ENCODE measurements at places on chromosomes 3 and 15. TPM values are rescaled to one million over a fixed set of nuclear protein-coding genes. Genes with fewer than 3 reads are reported as not detected.
A peak's percentile ranks its signal among the peaks of the same experiment; 100 is the strongest.

Gene EPHB3
- total RNA-seq: 44.7 TPM

Gene RARB
- total RNA-seq: 2.5 TPM

Gene SEMA6D
- 0.92 TPM for total RNA-seq

Gene SOX2
- total RNA-seq: 16.0 TPM

Gene IL12A
- total RNA-seq: 0.80 TPM

Gene TMCO5A
- not detected for total RNA-seq

Gene COLQ
- total RNA-seq: 0.40 TPM

Gene CEP152
- 4.5 TPM for total RNA-seq

- no peak for ATAC-seq
Observed at GRCh38 chr15:69679623-69680228, 227.1 kb downstream of the RPLP1 start.

DNA sequence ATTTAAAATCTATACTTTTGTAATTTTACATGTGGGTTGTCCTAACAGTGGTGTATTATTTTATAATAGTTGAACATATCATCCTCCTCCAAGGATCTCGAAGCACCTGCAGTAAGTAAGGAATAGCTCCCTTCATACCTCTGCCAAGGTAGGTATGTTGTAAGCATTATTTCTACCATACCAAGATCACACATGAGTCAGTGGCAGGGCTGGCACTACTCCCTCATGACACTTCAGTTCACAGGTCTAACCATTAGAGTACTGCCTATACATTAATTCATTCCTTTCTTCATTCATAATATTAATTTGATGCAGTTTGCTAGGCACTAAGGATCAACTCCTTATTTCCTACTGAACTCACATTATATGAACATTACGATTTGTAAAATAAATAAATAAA, 11.9 kb upstream of the LEKR1 start:
- ATAC-seq: peak; percentile 45

DNA sequence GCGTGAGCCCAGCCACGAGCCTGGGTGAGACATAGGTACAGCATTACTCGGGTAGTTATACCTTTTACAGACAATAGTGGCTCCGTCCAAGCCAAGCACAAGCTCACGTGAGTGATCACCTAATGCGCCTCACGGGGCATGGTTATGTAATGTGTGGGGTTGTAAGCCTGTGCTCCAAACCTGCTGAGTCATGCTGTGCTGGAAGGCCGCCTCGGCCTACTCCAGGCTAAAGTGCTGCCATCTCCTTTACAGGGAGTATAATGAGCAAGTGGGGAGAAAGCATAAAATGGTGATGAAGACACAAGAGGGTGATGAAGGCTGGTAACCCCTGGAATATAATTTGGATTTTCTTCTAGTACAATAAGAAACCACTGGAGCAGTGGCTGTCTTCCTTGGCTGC, 175.8 kb upstream of the STT3B start:
- peak; percentile 100 for ATAC-seq

GRCh38 chr15:48331796-48332641, 790 bp downstream of the DUT start:
- peak; percentile 81 for ATAC-seq

GRCh38 chr3:122077293-122078234, 22.4 kb downstream of the CD86 start:
- no peak for ATAC-seq

- no peak for ATAC-seq
Observed at GRCh38 chr15:57217778-57218598, 158.3 kb upstream of the CGNL1 start.

DNA sequence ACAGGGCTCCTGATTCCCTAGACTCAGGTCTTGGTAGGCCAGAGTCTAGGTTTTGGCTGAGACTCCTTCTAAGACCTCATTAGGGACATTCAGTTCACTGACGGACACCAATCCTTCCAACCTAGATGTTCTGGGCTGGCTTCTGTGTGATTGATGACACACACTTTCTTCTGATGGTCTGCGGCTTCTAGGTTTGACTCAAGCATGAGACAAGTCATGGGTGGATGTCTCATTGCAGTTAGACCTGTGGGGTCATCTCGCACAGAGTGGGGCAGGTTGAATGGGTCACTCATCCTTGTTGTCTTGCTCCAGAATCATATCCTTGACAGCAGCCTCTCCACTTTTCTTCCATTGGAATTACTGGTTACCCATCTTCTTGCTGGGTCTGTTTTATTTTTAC, 35.8 kb downstream of the ARNT2 start:
- no peak for ATAC-seq

- ATAC-seq: peak; percentile 98
Observed at GRCh38 chr15:22838292-22839042, at the start of gene NIPA2. NIPA2 (plus strand) TSS chr15:22838666; CDS start chr15:22851732, 13,066 bp downstream.

- no peak for ATAC-seq
Observed at GRCh38 chr15:20106026-20106425, 435.6 kb downstream of the GOLGA6L6 start.

GRCh38 chr15:75230551-75231371, 27.4 kb upstream of the GOLGA6C start:
- ATAC-seq: no peak

GRCh38 chr15:99706557-99707303, 26.5 kb downstream of the LYSMD4 start:
- ATAC-seq: no peak

DNA sequence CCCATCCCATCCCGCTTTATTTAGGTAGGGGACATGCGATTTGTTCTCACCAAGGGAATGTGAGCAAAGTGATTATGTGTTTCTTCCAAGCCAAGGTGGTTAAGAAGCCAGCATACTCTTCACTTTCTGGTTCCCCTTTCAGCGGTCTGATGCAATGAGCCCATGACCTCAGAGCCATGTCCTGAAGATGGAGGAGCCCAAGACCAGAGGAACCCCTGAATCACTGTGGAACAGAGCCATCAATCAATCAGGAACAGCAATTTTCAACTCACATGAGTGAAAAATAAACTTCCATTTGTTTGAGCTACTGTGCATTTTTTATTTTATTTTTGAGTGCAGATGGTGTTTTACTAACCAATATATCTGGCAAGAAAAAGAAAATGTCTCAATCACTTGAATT, 10.8 kb downstream of the THRB start:
- no peak for ATAC-seq

DNA sequence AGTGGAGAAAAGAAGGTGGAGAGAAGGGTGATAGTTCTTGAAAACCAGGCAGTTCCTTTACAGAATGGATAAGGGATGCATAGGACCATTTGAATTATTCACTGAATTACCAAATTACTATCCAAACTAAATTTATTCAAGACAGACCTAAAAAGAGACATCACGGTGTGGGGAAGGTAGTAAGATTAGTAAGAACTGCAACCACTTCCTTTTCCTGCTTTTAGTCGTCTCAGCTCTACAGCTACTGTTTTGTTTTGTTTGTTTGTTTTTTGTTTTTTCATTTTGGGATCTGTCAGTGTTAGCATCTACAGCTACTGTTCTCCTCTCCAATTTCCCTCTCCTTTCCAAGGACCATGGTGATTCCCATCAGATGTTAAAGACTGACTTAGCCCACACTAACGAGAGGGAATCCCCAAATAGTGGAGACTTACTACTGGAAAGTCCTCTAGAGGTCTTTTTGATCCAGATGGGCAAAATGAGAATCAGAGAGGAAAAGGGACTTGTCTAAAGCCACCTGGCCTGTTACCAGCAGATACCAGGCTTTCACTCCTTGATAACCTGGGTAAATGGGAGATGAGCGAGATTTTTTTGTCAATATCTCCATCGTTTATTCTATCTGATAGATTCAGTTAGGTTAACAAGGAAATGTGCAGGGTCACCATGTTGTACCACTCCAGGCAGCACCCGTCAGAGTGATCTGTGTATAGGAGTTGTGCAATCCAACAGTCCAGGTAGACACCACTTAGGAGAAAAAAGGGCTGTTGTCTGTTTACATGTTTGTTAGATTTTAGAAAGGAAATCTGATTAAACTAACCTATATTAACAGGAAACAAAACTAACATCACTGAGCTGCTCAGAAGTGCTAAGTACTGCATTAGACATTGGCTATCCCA, 6.0 kb downstream of the HCLS1 start:
- ATAC-seq: no peak

- peak; percentile 32 for ATAC-seq
Observed at GRCh38 chr15:84819291-84819768, 2.2 kb downstream of the ALPK3 start.

DNA sequence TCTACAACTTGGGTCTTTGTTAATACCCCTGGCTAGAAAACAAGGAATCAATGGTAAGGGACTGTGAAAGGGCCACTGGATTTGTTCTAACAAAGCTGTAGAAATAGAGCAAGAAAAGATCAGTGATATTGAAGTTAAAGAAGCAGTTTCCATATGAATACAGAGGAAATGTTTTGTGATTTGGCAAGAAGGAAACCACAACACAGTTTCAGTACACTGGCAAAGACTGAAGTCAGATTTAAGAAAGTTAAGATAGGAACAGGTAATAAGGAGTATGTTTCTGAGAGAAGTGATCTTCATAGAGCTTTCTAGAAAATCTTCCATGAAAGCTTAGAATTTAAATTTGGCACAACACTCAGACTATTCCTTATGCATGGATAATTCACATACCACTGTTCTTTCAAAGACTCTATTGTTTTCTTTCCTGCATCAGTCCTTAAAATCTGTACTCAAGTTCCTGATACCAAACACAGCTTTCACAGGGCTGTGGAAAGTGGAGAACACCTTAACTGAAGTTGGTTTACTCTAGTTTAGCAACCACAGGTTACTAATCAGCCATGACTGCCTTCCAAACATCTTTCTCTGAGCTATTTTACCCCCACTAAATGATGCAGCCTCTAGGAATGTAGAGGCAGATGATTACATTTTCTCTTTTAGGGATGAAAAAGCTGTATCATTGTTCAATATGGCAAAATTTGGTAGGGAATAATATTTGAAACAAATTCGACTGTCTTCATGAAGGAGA, 32.4 kb upstream of the ALCAM start:
- no peak for ATAC-seq

GRCh38 chr3:169228522-169228921, 435.0 kb downstream of the MECOM start:
- no peak for ATAC-seq

DNA sequence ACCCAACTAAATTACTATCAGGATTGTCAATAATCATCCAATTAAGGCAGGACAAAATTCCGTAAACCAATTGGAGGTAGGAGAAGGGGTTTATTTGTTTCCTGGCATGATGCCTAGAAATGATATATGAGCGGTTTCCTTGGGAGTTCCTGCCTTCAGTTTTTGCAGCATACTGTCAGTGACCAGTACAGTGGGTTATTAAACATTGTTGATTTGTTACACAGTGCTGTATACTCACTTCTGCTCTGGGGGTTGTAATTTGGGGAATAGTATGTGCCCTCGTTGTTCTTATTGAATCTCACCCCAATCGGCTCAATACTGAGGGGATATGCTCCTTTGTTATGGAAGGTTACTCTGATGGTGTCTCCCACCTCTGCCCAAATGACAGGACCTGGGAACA, 22.2 kb downstream of the CP start:
- ATAC-seq: no peak

DNA sequence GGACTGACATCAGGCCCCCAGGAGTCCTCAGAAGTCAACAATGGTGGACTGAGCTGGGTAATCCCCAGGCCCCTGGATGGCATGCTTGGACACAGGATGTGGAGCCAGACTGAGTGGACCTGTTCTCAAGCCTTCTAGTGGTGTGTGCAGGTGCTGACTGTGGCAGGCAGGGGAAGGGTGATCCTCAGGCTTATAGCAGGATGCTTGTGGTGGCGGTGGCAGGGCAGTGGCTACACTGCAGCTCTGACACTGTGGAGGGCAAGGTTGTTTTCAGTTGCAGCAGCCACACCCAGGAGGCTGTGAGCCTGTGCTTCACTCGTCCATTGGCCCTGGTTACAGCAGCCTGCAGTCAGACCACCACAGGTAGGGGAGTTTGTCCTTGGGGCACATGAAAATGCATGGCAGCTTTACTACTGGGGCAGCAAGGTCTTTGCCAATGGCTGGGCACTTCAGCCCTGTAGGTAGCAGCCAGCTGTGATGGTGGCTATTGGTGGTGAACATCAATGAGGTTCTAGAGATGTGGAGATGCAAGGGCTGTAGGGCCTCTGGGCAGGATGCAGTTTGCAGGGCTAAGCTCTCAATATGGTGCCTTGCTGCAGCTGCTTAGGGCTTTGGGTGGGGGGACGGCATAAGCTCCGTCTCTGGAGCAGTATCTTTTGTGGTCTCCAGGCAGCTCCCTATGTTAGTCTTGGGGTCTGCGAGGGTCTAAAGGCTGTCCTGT, 17.5 kb upstream of the MYO5A start:
- ATAC-seq: peak; percentile 37

- no peak for ATAC-seq
Observed at GRCh38 chr15:39320355-39320754, 260.5 kb upstream of the THBS1 start.

DNA sequence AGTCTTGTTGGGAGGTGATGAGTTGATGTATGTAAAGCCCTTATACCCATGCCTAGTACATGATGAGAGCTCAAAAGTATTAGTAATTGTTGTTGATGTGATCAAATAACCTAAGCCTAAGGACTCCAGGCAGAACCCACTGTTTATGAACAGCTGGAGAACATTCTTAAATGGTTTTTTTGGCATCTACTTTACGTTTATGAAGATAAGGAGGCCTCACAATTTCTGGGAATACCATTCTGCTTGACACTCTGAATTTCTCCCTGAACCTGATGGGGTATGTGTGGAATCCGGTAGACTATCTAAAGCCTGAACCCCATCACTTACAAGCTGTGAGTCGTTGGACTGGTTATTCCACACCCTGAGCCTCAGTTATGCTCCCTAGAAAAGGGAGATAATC, 244.6 kb upstream of the WNT5A start:
- no peak for ATAC-seq

DNA sequence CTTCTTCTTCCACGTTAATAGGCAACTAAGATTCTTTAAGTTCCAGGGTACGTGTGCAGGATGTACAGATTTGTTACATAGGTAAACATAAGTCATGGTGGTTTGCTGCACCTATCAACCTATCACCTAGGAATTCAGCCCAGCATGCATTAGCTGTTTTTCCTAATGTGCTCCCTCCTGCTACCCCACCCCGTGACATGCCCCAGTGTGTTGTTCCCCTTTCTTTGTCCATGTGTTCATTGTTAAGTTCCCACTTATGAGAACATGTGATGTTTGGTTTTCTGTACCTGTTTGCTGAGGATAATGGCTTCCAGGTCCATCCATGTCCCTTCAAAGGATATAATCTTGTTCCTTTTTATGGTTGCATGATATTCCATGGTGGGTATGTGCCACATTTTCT, 21.1 kb downstream of the GTF2A2 start:
- ATAC-seq: peak; percentile 14

DNA sequence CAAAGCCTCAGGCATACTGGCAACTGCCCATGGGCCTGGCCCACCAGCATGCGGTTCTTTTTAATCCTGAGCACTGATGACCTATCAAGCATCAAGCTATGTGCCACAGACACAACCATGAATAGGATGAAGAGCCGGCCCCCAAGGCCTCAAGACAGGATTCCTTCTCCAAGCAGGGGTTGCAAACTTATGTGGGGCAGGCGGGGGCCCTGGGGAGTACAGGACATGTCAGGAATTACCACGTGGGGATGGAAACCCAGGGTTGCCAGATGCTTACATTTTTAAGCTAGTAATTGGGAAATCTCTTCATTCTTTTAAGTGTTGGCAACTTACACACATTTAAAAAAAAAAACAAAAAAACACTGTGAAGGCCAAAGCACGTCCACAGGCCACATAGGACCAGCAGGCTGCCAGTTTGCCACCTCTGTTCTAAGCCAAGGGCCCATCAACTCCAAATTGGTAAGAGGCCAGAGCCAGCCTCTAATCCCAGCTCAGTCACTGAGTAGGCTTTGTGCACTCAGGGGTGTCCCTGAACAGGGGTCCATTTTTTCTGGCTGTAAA, 32.8 kb downstream of the BDH1 start:
- ATAC-seq: peak; percentile 48

Data from esophagus mucosa (tissue), 1 donor.